ENCODE measurements at places on chromosomes 2 and 18.

DNA sequence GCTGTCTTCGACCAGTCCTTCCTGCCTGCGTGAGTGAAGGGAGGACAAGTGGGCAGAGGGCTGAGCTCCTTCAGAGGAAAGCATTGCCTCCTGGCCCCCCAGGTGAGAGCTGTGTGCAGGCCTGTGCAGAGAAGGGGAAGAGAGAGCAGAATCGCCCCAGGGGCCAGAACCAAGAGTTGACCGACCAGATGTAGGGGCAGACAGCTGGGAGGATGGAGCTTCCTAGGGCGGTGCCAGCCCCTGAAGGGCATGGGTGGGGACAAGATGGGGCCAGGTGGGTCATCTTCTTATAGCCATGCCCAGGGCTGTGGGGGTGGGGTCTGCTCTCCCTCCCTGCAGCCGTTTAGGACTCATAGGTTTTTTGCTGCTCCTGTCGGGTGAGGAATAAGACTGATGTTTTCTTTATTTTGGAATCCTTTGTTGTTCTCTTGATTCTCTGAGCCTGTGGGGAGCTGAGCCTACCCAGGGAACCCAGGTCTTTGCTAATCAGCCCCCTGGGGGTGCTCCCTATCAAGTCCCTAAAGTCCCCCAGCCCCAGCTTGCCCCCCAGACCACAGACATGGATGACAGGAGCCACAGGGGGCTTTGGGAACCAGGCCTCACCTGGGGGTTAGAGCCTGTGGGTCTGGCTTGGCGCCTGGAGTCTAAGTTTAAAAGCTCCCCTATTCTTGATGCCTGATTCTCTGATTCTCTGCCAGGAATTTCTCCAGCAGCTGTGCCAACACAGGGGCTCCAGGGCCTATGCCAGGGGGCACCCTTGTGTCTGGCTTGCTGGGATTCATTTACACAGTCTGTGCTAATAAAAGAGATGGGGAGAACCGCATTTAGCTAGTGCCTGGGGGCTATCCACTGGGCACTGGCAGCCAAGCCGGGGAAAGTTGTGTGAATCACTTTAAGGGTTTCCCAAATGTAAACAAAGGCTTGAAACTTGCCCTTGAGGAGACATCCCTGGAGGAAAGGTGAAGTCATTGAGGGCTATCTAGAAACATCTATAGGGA is 9.3 kb upstream of the EFHD1 start:
- DNase-seq = no peak

DNA sequence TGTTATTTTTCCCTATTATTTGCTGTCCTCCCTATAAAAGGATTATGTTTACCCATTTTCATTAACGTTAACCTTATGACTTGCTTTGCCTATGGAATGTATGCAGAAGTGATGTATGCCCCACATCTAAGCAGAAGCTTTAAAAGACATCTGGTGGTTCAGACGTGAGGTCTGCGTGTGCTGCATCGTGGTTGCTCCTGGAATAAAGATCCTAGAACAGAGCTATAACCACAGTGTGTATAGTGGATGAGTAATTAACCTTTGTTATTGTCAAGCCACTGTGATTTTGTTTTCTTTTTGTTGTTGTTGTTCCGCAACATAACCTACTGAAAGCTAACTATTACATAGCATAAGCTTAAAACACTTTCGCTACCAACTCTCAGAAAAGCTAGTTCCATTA is 20.9 kb upstream of the CFAP36 start:
- no peak for DNase-seq

DNA sequence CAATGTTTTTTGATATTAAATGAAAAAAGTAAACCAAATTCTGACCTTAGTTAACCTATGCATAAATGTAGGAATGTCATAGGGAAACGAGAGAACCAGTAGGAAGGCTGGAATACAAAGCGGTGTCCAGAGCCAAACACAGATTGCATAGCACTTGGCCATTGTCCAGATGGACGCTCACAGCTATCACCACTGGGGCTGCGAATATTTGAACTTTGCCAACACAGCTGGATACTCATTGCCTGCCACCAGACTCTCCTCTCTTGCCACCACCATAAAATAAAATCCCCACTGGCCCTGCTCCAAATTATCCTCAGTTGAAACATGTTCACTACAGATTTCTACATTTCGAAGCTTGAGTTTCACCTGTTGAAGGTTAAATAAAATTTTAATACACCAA is 159.3 kb upstream of the GULP1 start:
- peak; percentile 1 for DNase-seq

- peak; percentile 22 for DNase-seq
Measured at GRCh38 chr2:38508311-38509039, 94.3 kb downstream of the HNRNPLL start.

DNA sequence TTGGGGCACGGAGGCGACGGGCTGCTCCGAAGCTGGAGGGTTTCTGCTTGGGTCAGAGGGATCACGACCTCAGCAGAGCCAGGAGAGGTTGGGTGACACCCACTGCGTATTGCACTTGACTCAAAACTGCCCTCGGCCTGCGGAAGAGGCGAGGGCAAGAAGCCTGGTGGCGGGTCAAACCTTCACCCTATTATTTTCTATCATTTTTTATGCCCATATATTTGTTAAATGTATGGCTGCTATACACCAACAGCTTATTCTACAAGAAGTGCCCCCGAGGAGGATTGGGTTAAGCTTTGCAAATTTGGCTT is 12.6 kb upstream of the SATB2 start:
- DNase-seq = no peak
